ENCODE measurements at places on chromosomes 1 and 21. TPM values are rescaled to one million over a fixed set of nuclear protein-coding genes. Genes with fewer than 3 reads are reported as not detected.
A peak's percentile ranks its signal among the peaks of the same experiment; 100 is the strongest.

DMBX1 gene
- 0.11 TPM for polyA plus RNA-seq

FCRL6 gene
- not detected for polyA plus RNA-seq

ARTN gene
- 6.7 TPM for polyA plus RNA-seq

DNA sequence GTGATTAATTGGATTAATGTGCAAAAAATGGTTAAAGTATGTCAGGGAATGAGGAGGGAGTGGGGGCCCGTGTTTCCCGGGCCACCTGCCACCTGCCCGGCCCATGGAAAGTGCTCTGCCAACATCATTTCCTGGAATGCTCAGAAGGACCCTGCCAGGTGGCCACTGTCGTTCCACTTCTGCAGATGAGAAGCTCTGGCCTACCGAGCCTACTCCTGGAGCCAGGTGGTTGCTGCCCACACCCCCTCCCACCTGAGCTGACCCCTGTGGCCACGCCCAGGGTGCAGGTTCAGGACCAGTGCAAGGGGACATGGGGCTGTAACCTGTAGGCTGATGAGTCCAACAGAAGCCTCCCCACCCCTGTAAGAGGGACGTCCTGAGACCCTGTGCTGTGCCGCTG, 99.7 kb downstream of the PRDM16 start:
- DNase-seq: no peak

- peak; percentile 34 for DNase-seq
These were observed 86.2 kb downstream of the RIPK4 start for GRCh38 chr21:41680444-41681347.

DNA sequence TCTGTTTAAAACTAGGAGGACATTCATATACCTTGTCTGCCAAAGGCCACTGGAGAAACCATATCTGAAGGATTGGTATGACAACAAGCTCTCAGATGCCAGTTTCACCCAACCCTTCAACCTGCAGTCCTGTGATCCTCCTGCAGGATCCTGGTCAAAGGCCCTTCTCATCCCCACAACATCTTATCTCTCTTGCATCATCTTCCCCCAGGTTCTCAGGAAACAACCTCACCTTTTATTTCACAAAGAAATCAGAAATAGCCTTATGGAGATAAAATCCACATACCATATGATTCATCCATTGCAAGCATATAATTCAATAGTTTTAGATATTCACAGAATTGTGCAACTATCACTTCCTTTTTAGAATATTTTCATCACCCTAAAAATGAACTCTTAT, 104.0 kb upstream of the DSCAM start:
- DNase-seq: no peak

GRCh38 chr21:42002421-42002958, 7.7 kb downstream of the ZBTB21 start:
- DNase-seq: no peak

GRCh38 chr1:157234705-157235273, 96.6 kb upstream of the ETV3 start:
- DNase-seq: no peak

DNA sequence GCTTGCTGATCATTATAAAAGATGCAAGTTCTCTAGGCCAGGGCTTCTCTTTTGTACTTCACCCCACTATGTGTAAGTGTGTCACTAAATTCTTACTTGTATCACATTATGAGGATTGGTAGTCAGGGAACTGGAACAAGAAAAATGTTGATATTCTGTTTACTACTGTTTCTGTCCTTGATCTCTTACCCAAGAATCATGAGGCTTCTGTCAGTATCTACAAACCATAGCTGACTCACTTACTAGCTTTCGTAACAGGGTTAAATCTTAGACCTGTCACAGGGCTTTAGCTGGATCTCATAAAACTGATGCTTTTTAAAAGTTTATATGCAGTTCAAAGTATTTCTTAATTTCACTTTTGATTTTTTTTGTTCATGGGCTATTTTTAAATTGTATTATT, 681.2 kb downstream of the PLPP3 start:
- no peak for DNase-seq

CD1B gene
- not detected for polyA plus RNA-seq

TFAP2E gene
- not detected for polyA plus RNA-seq

DNA sequence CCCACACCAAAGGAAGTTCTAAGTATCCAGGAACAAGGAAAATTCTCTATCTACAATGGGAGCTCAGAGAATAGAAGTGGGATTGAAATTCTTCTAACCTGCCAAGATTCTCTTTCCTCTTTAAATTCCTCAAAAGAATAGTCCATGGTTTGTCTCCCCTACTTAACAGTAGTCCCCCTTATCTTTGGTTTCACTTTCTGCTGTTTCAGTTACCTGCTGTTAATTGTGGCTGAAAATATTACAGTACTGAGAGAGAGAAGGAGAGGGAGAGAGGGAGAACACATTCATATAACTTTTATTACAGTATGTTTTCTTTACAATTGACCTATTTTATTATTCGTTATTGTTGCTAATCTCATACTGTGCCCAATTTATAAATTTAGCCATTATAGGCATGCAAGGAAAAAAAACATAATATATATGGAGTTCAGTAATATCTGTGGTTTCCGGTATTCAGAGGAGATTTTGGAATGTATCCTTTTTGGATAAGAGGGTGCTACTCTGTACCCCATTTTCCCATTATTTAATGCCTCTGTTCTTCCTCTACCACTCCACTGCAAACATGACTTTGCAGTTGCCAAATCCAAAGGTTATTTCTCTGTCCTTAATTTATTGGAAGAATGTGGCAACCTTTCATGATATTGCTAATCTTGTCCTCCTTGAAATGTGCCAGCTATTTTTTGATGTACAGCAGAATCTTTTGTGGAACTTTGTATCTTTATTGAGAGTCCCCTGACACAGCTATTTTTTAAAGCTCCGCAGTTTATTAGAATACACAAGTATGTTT, 68.0 kb downstream of the USP25 start:
- peak; percentile 22 for DNase-seq

DNA sequence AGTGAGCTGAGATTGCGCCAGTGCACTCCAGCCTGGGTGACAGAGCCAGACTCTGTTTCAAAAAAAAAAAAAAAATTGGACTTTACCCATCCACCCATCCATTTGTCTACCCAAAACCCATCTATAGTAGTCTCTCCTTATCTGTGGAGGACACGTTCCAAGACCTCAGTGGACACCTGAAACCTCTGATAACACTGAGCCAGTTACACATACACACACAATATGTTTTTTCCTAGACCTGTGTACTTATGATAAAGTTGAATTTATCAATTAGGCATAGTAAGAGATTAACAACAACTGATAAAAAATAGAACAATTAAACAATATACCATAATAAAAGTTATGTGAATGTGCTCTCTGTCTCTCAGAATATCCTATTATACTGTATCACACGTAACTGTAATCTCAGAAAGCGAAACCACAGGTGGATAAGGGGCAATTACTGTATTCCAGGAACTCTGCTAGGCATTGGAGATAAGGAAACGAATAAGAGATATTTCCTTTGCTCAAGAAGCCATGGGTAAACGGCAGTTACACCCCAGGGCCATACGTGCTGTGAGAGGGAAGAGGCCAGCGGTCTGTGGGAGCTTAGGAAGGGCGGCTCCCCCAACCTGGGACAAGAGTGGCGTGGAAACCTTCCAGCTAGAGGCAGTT, 84.2 kb upstream of the DISP3 start:
- DNase-seq: no peak
